Activated CD8-positive, alpha-beta memory T cell treated with anti-CD3 and anti-CD28 coated beads for 1 hour (primary cell): ENCODE measurements at places on chromosomes 1 and 21.

DNA sequence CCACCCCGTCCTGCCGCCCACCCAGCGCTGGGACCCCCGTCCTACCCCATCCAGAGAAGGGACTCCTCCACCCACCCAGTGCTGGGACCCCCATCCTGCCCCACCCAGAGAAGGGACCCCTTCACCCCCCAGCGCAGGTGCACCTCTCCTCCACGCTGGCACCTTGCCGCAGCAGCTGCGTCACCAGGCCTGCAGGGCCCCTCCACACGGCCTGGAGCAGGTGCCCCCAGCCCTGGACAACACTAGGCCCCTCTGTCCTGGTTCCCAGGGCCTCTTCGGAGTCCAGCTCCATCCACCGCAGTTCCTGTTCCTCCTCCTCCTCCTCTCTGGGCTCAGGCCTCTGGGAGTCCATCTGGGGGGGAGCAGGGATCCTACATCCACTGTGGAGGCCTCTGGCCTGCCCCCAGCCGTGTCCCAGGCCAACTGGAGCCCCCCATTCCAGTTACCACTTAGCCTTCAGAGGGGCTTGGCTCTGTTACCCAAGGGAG lies 378 bp downstream of the ANKRD65 start:
- DNase-seq = no peak

- DNase-seq = no peak
Measured at GRCh38 chr21:45324489-45325205, 37.0 kb upstream of the POFUT2 start.

DNA sequence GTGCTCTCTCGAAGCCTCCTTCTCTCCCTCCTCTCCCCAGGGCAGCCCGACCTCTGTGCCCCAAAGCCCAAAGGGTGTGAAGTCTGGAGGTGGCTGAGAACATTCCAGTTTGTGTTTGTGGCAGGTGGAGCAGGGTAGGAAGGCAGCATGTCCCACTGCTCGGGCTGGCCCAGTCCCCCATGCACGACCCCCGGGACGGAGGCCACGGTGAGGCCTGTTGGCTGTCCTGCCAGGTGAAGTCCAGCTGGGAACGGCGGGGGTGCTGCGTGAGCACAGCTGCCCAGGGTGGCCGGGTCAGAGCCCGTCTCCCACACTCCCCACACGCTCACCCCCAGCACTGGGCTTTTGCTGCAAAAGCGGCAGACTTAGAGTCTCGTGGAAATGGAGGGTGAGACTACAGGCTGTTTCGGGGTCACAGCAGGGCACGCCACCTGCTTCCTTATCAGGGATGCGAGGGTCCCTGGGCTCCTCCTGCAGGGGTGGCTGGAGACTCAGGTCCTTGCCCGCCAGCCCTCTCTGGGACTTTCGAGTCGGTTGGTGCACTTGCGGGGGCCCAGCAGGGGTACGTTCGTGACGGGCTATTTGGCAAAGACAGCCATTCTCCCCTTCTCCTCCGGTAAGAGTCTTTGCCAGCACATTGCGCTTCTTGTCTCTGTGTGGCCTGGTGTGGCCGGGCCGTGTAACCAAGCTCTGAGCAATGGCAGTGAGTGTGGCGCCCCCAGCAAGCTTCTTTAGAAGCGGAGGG lies 40.3 kb downstream of the MORN1 start:
- no peak for DNase-seq

- DNase-seq = no peak
Measured at GRCh38 chr1:198171667-198172540, 15.1 kb downstream of the NEK7 start.

DNA sequence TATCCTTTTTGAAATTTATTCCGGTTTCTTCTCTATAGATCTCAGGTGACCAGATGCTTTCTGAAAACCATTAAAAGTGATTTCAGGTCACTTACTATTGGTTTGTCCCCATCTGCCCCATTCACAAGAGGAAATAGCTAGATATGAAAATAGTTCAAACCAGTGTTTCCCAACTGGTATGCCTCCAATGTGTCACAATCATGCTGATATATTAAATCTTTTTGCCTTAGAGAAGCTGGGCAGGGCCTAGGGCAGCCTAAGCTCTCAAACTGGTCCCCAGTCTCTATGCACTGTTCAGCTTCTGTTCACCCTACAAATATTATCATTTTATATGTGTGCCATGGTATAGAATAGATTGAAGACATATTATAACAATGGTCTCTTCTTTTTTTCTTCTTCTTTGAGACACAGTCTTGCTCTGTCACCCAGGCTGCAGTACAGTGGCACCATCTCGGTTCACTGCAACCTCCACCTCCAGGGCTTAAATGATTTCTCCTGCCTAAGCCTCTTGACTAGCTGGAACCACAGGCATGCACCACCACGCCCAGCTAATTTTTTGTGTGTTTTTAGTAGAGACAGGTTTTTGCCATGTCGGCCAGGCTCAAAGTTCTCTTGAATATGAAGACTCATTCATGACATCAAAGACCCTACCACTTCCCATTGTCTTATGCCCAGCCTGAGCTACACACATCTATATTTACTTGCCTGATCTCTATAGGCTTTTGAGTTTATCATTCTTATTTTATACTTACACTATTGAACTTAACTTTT lies 15.7 kb downstream of the PTPN22 start:
- no peak for DNase-seq

DNA sequence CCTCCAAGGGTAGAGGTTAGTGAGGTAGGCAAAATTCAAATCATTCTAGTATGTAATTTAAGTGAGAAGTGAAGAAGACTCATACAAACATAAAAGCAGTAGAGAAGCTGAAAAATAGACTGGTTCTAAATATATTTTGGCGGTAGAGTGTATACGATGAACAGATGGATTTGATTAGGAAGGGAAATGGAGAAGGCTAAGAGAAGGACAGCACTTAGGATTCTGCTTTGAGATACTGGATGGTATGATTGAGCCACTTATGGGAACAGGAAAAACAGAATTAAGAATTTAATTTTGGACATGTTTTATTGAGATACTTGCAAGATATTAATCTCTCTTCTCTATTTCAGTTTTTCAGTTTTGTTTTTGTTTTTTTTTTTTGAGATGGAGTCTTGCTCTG lies 60.1 kb downstream of the EPB41 start:
- DNase-seq = no peak

DNA sequence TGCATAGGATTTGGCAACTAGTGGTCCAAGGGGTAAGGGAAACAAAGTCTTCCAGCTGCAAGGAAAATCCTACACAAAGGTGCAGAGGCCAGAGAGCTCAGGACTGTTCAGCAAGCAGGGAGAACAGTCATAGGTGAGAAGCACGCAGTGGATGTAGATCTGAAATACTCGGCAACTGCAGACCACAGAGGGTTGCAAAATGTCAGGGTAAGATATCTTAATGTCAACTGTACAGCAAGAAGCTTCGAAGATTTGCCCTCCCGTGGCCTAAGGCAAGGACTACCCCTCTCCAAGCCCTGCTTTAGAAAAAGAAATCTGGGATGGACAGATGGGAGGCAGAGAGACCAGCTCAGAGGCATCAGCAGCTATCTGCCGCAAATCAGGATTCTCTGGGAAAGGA lies 153.4 kb upstream of the IRF2BP2 start:
- DNase-seq = no peak

GRCh38 chr1:23553231-23554126 lies 5.8 kb downstream of the ID3 start:
- no peak for DNase-seq

- no peak for DNase-seq
Measured at GRCh38 chr1:205064301-205064700, 20.0 kb downstream of the TMEM81 start.

GRCh38 chr1:247182994-247183393 lies 11.2 kb upstream of the ZNF124 start:
- no peak for DNase-seq

DNA sequence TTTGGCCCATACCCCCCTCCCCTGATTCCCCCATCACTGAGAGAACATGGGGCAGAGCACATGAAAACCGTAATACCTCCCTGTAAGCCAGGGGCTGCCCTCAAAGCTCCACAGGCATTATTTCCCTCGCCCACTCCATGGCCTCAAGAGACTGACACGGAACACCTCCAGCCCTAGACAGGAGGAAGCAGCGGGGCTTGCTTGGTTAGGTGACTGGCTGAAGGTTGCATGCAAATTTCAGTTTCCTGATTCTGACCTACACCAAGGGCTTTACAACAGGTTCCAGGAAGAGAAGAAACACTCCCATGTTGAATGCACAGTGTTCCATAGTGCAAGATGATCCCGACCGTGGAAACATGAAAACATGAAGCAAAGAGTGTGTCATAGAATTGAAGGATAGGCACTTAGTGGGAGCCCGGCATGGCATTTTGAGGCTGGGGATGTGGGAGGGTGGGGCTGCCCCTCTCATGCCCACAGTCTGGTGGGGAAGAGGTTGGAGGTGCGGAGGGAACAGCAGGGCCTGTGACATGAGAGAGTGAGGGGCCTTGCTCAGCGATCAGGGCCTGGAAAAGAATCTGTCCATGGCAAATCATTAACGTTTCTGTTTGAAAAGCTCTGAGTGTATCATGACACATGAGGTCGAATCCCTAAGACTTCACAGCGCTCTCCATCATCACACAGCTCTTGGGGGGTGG lies 33.5 kb downstream of the GPR137B start:
- no peak for DNase-seq

DNA sequence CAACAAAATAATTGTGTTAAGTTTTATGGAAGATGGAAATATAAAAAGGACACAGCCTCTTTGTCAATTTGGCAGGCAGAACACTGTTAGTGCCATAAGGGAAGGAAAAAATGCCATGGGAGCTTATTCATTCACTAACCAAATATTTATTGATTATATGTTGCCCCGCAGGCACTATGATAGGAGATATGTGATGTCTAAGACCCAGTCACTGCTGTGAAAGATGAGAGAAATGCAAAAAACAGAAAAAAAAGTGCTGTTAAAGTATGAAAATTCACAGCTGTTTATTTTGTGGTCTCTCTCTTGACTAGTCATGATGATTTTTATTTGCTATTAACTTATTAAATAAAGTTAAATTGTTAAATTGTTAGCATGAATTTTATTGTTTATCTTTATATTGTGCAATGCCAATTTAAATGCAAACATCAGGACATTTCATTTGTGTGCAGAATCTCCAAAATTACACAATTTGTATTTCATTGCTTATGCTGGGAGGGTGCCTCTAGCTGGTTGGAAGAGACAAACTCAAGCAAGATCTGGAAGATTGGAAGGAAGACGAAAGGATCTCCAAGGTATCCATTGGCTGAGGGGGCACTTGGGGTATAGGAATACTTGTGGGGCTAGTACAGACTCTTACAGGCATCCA lies 17.8 kb upstream of the PTGFR start:
- DNase-seq = no peak

DNA sequence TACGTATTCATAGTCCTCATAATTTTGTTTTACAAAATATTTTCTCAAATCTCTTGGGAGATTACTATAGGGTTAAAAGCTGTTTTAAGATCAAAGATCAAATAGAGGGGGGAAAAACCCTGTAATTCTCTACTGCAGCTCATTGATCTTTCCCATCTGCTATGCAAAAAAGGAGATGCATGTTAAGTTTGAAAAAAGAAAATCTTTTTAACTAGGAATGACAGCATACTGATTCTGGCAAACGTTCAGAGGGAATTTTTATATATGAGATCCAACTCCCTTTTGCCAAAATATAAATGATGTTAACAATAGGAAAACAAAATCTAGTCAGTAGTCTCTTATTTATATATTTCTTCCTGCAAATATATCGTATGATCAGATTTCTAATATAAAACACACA lies 69.1 kb downstream of the SMYD3 start:
- no peak for DNase-seq

- peak; percentile 24 for DNase-seq
Measured at GRCh38 chr1:6634371-6635052, 9.8 kb downstream of the THAP3 start.

- DNase-seq = no peak
Measured at GRCh38 chr1:245086389-245086969, 68.3 kb upstream of the KIF26B start.

DNA sequence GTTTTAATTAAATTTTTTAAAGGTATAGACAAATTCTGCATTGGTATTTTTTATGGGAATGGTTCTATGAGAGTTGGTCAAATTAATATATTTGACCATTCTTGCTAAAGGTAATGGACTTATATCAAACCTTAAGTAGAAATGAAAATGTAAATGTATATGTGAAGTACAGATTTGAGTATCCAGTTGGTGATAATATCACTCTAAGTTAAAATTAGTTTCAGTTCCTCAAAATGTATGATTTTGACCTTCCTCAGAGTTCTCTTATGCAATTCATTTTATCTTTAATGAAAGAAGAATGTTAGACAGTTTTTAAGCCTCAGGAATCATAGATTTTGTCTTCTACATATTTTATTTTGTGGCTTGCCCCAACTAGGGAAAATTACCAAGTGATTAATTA lies 1291.5 kb upstream of the B3GALT2 start:
- no peak for DNase-seq

- DNase-seq = no peak
Measured at GRCh38 chr1:226365831-226366231, 42.1 kb downstream of the PARP1 start.

DNA sequence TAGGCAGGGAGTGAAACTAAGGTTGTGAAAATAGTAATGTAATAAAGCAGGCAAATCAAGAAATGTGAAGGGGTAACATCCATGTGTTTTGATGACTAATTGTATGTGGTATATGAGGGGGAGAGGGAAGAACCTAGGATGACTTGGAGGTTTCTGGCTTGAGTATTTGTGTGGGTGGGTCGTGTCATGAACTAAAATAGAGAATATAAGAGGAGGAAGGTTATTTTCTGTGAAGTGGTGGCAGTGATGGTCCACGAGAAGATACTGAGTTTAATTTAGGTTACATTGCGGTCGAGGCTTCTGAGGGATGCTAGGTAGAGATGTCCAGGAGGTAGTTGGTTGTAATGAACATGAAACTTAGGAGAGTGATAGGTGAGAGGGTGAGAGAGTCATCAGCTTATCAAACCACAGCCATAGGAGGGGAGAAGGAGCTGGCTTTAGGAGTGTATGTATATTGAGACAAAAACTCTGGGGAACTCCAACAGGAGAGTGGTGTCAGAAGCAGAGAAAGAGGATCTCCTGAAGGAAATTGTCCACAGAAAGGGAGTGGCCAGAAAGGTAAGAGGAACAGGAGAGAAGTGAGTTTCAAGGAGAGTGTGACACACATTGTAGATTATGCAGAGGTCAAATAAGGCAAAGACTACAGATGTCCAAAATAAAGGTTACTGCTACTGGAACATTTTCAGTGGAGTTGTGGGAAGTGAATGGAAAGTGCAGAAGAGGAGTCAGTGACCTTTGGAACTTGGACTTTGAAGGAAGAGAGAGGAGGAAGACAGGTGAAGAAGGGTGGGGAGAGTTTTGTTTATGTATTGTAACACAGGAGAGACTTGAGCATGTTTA lies 89.0 kb upstream of the MACF1 start:
- DNase-seq = no peak

DNA sequence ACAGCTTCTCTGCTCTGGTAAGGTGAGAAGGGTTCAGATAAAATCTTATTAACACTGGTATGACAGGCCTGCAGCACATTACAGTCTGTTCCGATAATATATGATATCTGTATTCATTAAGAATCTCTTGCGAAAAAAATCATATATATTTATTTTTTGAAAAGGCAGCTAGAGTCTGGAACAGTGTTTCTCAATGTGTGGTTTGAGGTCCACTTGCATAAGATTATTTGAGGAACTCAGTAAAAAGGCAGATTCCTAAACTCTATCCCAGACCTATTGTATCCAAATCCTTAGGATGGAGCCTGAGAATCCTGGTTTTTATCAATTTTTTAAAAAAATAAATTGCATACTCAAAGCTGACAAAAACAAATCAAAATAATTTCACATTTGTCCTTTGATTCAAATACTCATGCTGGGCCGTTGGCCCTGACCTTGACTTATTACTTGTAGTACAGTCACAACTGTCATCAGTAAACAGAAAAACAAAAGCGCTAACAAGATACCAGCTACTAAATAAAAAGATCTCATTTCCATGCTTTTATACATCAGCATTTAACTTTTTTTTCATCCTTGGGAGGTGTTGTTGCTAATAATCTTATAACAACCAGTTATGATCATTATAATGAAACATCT lies 60.6 kb downstream of the RGS2 start:
- no peak for DNase-seq
